Muscle of back (tissue), 13 donors: ENCODE measurements at places on chromosomes 6 and 20. TPM values are rescaled to one million over a fixed set of nuclear protein-coding genes. Genes with fewer than 3 reads are reported as not detected.
A peak's percentile ranks its signal among the peaks of the same experiment; 100 is the strongest.

Gene CTCFL
- 0.17 TPM for polyA plus RNA-seq

Gene GMPR
- polyA plus RNA-seq, result 53.6 TPM

GRCh38 chr6:134706806-134707205 lies 243.1 kb downstream of the ALDH8A1 start:
- peak; percentile 56 for DNase-seq

DNA sequence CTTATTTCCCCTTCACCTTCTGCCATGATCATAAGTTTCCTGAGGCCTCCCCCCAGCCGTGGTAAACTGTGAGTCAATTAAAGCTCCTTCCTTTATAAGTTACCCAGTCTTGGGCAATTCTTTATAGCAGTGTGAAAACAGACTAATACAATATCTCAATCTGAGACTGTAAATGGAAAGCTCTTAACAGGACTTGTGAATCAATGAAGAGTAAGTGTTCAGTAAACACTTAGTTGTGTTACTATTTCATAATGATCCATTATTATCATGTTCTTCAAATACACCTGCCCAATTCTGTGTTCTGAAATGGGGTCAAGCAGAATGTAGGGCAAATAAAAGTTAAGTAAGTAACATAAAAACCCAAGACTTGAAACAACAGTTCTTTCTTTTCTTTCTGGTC lies 266.2 kb downstream of the TENT5A start:
- no peak for DNase-seq
